ENCODE measurements at places on chromosomes 2 and 18. TPM values are rescaled to one million over a fixed set of nuclear protein-coding genes. Genes with fewer than 3 reads are reported as not detected.

DNA sequence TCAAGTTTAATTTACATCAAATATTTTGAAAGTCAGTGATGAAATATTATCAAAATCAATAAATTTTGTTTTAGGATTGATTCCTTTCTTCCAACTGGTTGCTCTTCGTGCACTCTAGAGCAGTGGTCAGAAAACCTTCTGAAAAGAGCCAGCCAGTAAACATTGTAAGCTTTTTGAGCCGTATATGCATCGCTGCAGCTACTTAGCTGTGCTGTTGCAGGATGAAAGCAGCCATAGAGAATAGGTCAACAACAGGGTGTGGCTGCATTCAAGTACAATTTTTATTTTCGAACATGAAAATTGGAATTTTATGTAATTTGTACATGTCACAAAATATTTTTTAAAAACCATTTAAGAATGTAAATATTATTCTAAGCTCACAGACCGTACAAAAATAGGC lies 94.9 kb downstream of the MGAT5 start:
- H3K4me1 ChIP-seq = no peaks in the 10 kb centered on the region
- H3K27me3 ChIP-seq = no peaks in the 10 kb centered on the region
- H3K36me3 ChIP-seq = peaks cover 31% of the 10 kb centered on the region
- H3K27ac ChIP-seq = no peak overlapping the region
- no peak for DNase-seq
- H3K4me3 ChIP-seq = no peak overlapping the region

DNA sequence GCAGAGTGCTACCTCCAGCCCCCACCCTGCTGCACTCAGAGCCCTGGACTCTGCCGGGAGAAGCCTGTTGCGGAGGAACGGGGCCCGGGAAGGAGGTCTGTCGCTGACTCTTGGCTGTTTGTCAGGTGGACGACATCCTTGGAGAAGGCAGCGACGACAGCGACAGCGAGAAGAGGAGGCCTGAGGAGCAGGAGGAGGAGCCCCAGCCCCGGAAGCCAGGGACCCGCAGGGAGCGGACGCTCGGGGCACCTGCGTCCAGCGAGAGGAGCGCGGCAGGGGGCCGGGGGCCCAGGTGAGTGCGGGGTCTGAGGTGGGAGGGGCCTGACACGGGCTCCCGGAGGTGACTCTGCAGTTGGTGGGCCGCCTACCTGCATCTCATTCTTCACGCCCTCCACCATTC lies 56.6 kb downstream of the CTDP1 start:
- H3K27me3 ChIP-seq = no peaks in the 10 kb centered on the region
- no peak for DNase-seq
- H3K4me3 ChIP-seq = no peak overlapping the region
- H3K27ac ChIP-seq = no peak overlapping the region
- H3K36me3 ChIP-seq = peaks cover 54% of the 10 kb centered on the region
- no peaks in the 10 kb centered on the region for H3K4me1 ChIP-seq

DNA sequence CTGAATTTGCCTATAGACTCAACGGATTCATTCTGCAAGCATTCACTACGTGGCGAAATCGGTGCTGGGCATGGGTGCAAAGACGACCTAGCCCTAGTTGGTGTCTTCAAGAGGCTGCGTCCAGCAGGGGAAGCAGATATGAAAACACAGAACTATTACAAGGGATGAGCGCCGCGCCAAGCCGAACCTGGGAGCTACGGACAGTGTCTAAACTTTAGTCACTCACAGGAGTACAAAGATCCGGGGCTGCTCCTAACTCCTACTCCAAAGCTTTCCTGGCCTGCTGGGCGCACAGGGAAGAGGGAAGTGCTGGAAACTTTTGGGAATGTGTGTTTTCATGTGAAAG lies 732 bp upstream of the ANXA4 start:
- DNase-seq = peak; percentile 73
- H3K27me3 ChIP-seq = peaks cover 12% of the 10 kb centered on the region
- peak overlapping the region; percentile 92 for H3K27ac ChIP-seq
- H3K4me3 ChIP-seq = peak overlapping the region; percentile 91
- H3K4me1 ChIP-seq = peaks cover 29% of the 10 kb centered on the region

- peaks cover 19% of the 10 kb centered on the region for H3K36me3 ChIP-seq
- DNase-seq = no peak
- no peak overlapping the region for H3K27ac ChIP-seq
Measured at GRCh38 chr2:156562124-156562523, 125.9 kb downstream of the GPD2 start.

DNA sequence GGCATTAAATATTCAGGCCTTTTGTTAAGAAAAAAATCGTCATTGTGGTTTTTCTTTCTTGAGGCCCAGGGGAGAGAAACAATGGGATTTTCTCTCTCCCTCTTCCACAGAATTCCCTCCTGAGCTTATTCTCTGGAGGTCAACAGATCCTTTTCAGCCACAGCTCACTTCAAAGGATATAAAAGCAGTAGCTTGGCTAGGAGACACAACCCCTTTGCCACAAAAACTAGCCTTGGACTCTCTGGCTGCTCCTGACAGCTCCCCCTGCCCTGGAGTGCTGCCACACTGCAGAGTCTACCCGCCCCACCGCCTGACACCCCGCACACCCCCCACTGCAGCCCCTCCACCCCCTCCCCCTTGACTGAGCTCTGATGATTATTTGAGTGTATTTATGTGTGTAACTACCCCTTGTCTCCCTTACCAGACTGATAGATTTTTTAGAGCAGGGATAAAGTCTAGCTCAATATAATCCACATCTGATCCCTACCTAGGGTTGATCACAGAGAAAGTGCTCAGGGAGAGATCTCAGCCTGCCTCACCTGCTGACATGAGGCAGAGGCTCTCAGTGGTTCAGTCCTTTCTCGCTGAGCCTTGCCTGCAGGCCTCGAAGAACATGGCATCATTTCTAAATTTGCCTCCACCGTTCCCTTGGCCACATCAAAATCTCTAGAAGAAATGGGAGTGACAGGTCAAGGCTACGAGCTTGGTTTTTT lies 132.2 kb upstream of the SP5 start:
- H3K4me1 ChIP-seq = no peaks in the 10 kb centered on the region
- no peak overlapping the region for H3K27ac ChIP-seq
- H3K4me3 ChIP-seq = no peak overlapping the region
- peak; percentile 30 for DNase-seq
- H3K27me3 ChIP-seq = peaks cover 3% of the 10 kb centered on the region

GRCh38 chr2:113831161-113831560 lies 58.7 kb upstream of the ACTR3 start:
- no peak for DNase-seq
- no peak overlapping the region for H3K27ac ChIP-seq
- no peaks in the 10 kb centered on the region for H3K27me3 ChIP-seq

GRCh38 chr2:133760376-133760775 lies 192.1 kb upstream of the NCKAP5 start:
- no peaks in the 10 kb centered on the region for H3K36me3 ChIP-seq
- no peak overlapping the region for H3K27ac ChIP-seq
- H3K4me1 ChIP-seq = no peaks in the 10 kb centered on the region
- no peak for DNase-seq
- no peaks in the 10 kb centered on the region for H3K27me3 ChIP-seq

- peaks cover 77% of the 10 kb centered on the region for H3K36me3 ChIP-seq
- H3K4me1 ChIP-seq = peaks cover 16% of the 10 kb centered on the region
- H3K27me3 ChIP-seq = no peaks in the 10 kb centered on the region
- H3K27ac ChIP-seq = peak overlapping the region; percentile 73
- DNase-seq = peak; percentile 75
- no peak overlapping the region for H3K4me3 ChIP-seq
Measured at GRCh38 chr2:237752761-237753165, 45.8 kb upstream of the RBM44 start.

GRCh38 chr18:47936952-47937351 lies 6.5 kb upstream of the SMAD2 start:
- H3K36me3 ChIP-seq = peaks cover 1% of the 10 kb centered on the region
- peak; percentile 63 for DNase-seq
- H3K27me3 ChIP-seq = peaks cover 12% of the 10 kb centered on the region

- no peak for DNase-seq
- no peak overlapping the region for H3K4me3 ChIP-seq
- H3K27me3 ChIP-seq = no peaks in the 10 kb centered on the region
- no peaks in the 10 kb centered on the region for H3K36me3 ChIP-seq
Measured at GRCh38 chr2:163774862-163775261, 39.1 kb upstream of the FIGN start.

- H3K36me3 ChIP-seq = no peaks in the 10 kb centered on the region
- H3K27ac ChIP-seq = no peak overlapping the region
- no peak for DNase-seq
- H3K4me3 ChIP-seq = no peak overlapping the region
Measured at GRCh38 chr2:64853894-64854293, 135.3 kb upstream of the SLC1A4 start.

GRCh38 chr2:8643996-8644356 lies 37.9 kb upstream of the ID2 start:
- no peaks in the 10 kb centered on the region for H3K36me3 ChIP-seq
- peaks cover 3% of the 10 kb centered on the region for H3K4me1 ChIP-seq
- H3K27ac ChIP-seq = no peak overlapping the region
- H3K4me3 ChIP-seq = no peak overlapping the region

DNA sequence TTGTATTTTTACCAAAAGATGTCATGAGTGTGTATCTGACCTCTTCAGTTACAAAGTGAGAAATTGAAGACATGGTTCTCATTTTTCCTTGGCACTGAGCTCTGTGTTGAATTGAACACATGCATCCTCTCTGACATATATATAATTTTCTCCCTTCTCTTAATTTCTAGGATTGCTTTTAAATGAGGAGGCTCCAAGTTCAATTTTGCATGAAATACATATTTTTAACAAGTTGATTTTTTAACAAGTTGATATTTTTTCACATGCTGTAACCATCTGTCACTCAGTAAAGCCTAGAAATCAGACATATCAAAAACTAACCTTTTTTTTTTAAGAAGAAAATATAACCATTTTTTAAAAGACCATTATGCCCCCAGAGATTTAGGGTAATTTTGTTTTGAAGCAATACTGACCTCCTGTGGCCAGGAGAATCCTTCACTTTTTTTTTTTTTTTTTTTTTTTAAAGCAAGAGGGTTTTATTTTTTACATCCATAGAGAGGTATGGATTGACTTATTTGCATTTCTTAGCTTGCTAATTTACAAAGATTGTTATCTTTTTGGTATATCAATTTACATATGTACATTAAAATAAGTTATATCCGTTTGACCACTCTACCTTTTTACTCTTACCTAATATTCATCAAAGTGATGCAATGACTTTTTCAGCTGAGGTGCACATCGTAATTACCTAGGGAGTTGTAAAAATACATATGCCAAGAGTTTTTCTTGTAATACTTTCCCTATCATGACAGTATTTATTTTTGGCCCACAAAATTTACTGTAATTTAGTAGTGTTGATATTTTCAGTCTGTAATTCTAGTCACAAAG lies 161.8 kb downstream of the SOCS6 start:
- H3K27me3 ChIP-seq = no peaks in the 10 kb centered on the region
- no peak overlapping the region for H3K27ac ChIP-seq
- DNase-seq = no peak
- no peaks in the 10 kb centered on the region for H3K36me3 ChIP-seq

- no peaks in the 10 kb centered on the region for H3K27me3 ChIP-seq
- H3K27ac ChIP-seq = no peak overlapping the region
- H3K36me3 ChIP-seq = no peaks in the 10 kb centered on the region
- no peaks in the 10 kb centered on the region for H3K4me1 ChIP-seq
Measured at GRCh38 chr2:199775267-199775666, 75.7 kb downstream of the FTCDNL1 start.

- peaks cover 16% of the 10 kb centered on the region for H3K27me3 ChIP-seq
- DNase-seq = no peak
Measured at GRCh38 chr2:167859676-167860075, 387.7 kb downstream of the STK39 start.

GRCh38 chr2:21165350-21165749 lies 41.6 kb downstream of the TDRD15 start:
- H3K4me3 ChIP-seq = no peak overlapping the region
- H3K27ac ChIP-seq = no peak overlapping the region
- H3K4me1 ChIP-seq = no peaks in the 10 kb centered on the region
- no peaks in the 10 kb centered on the region for H3K36me3 ChIP-seq

DNA sequence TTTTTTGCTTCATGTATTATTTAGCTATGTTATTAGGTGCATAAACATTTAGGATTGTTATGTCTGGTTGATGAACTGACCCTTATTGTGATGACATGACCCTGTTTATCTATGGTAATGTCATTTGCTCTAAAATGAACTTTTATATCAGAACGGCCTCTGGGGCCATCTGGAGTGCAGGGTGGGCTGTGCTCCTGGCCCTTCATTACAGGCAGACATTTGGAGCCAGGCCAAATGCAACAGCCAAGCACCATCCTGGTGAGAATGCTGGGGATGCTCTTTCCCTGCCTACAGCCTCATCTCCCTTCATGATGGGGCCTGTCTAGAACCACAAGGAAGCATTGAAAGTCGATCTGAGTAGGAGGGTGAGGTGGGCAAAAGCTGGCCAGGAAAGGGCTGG lies 38.0 kb downstream of the HJURP start:
- H3K27ac ChIP-seq = no peak overlapping the region
- no peak overlapping the region for H3K4me3 ChIP-seq
- H3K27me3 ChIP-seq = peaks cover 10% of the 10 kb centered on the region
- no peak for DNase-seq
- H3K36me3 ChIP-seq = no peaks in the 10 kb centered on the region
- H3K4me1 ChIP-seq = no peaks in the 10 kb centered on the region

- no peaks in the 10 kb centered on the region for H3K27me3 ChIP-seq
- no peak for DNase-seq
- no peak overlapping the region for H3K27ac ChIP-seq
- H3K4me3 ChIP-seq = no peak overlapping the region
- H3K4me1 ChIP-seq = peaks cover 57% of the 10 kb centered on the region
Measured at GRCh38 chr18:46152436-46152807, 48.2 kb downstream of the HAUS1 start.

DNA sequence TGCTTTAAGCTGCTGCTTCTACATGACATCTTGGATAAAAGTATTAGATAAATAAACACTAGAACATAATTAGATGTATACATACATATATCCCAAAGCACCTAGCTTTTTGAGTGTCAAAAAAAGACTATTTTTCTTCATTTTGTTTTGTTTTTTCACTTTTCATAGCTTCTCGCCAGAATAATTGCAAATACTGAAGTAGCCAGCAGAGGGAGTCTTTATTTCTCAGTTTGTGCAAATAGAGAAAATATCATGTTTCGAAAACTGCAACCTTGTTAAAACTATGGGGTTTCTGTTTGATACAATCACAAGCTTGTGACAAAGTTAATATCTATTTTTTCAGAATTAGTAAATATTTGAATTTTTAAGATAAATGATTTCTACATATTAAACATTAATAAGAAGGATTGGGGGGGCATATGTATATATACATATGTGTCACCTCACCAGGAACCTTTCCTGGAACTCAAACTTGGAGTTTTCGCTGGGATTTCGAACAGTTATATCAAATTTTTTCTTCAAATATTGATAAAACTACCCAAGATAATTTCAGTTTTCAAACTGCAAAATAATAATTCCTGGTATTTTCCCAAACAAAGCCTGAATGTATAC lies 61.0 kb downstream of the GRB14 start:
- H3K4me3 ChIP-seq = no peak overlapping the region
- H3K36me3 ChIP-seq = no peaks in the 10 kb centered on the region
- DNase-seq = peak; percentile 32
- H3K27me3 ChIP-seq = no peaks in the 10 kb centered on the region

The UGT1A3 gene
- not detected for total RNA-seq

The SIX3 gene
- total RNA-seq = not detected

The UGT1A10 gene
- not detected for total RNA-seq

The KCNE4 gene
- total RNA-seq = not detected

The CD226 gene
- total RNA-seq = 121 TPM

The OTOF gene
- 7.2 TPM for total RNA-seq

The ASAP2 gene
- 0.83 TPM for total RNA-seq

The REG3G gene
- not detected for total RNA-seq

The EML6 gene
- 0.83 TPM for total RNA-seq

The AGXT gene
- total RNA-seq = not detected

The CEP76 gene
- total RNA-seq = 16.3 TPM

The ALK gene
- total RNA-seq = not detected

Data from activated CD4-positive, alpha-beta T cell treated with anti-CD3 and anti-CD28 coated beads, Interleukin-2, amount 10 ng/mL, durations not matched to agents 24 days and 14 days (primary cell).